NCI-H1694 treated with DMSO at 0.1 percent for 48 hours (cell line): ENCODE measurements at places on chromosomes 7 and 10.
A peak's percentile ranks its signal among the peaks of the same experiment; 100 is the strongest.

DNA sequence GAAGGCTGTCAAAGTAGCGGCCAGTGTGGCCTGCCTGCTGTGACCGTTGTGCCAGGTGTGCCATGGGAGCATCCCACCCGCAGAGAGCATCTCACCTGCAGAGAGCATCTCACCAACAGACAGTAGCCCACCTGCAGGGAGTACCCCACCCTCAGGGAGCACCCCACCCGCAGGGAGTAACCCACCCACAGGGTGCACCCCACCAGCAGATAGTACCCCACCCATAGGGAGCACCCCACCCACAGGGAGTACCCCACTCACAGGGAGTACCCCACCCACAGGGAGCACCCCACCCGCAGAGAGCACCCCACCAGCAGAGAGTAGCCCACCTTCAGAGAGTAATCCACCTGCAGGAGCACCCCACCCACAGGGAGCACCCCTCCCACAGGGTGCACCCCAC is 476.5 kb downstream of the TCERG1L start:
- no peak for DNase-seq

DNA sequence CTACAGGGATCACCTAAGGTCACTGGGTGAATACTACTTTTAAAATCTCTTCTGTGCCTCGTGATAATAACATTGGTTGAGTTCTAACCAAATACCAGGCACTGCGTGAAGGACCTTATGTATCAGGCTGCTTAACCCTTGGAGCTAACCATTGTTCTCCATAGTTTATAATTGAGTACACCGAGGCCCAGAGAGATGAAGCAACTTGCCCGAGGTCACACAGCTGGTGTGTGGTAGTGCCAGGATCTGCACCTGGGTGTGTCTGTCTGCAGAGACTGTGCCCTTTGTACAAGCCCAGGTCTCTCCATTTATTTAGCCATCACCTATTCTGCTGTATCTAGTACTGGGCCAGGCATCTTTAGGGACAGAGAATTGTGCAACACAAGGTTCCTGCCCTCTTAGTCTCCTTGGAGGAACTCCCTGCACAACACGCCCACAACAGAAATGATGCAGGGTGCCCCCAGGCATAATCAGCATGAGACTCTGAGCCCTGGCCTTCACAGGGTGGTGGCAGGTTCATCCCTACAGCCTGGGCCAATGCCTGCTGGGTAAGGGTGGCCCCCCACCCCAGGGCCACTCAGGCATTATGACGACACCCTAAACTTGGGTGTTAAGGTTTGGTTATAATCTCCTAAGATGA is 31.5 kb downstream of the UNC5B start:
- no peak for DNase-seq

DNA sequence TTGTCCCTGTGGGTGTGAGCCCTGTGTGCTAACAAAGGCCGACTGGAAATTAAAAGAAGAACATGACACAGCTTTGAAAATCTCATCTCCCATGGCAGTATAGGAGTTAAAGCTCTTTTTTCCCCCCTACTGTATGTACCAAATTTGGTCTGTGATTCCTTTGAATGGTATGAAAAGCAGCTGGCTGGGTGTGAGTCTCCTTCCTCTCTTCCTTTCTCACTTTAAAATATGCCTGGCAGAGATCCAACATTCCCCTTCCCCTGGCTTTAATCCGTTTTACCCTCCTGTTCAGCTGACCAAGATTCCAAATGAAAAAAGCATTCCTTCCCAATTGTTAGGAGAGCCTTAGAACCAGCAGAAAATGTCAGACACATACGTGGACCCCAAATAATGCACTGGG is 225.0 kb upstream of the CELF2 start:
- DNase-seq: no peak

DNA sequence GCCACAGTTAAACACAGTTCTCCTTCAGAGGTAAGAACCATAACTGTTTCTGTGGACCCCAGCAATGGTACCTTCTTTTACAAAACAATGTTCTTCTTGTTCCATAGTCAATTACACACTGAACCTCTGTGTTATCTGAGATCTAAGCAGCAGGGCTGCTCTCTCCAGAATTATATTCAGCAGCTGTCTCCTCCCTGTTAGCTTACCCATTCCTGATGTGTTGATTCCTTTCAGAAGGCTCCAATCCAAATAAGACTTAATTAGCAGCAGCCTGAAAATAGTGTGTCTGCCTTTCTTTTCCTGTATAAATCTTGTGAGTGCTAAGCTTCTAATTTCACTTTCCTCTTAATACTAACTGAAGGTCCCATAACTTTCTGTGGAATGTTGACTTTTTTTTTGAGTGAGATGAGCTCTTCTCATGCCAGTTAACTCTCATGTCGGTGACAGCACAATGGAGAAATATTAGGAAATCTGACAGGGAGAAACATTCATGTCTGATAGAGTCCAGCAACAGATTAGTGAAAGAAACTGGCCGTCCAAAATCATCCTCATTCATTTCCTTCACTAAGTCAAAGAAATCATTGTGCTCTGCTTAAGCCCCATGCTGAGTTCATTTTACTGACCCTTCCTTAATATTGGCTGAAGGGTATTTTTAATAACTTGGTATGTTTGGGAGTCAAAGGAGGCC is 226.5 kb downstream of the PRKG1 start:
- no peak for DNase-seq

DNA sequence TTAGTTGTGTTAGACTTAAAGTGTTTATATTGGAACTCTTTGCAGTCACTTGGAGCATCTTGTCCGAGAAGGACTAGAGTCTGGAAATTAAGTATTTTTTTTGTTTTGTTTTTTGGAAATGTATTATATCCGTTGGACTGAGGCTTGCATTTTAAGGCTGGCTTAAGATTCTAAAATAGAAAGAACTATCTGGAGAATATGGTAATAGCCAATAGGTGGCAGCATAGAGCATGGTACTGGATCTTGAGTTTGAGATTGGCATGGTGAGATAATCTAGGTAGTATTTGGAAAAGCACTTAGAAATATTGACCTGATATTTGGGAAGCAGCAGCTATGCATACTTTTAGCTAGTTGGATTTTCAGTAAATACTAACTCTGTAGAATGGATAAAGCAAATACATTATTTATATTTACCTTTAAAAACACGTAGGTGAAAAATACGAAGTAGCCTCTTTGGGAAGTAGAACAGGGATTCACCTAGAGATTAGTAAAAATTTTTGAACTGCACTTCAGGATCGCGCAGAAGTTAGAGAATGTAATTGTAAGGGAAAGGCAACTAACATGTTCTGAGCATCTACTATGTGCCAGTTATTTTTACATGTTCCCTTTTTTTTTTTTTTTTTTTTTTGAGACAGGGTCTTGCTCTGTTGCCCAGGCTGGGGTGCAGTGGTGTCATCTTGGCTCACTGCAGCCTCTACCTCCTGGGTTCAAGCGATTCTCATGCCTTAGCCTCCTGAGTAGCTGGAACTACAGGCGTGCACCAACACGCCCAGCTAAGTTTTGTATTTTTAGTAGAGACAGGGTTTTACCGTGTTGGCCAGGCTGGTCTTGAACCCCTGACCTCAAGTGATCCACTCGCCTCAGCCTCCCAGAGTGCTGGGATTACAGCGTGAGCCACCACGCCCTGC is 78.6 kb downstream of the LCOR start:
- DNase-seq: peak; percentile 17

DNA sequence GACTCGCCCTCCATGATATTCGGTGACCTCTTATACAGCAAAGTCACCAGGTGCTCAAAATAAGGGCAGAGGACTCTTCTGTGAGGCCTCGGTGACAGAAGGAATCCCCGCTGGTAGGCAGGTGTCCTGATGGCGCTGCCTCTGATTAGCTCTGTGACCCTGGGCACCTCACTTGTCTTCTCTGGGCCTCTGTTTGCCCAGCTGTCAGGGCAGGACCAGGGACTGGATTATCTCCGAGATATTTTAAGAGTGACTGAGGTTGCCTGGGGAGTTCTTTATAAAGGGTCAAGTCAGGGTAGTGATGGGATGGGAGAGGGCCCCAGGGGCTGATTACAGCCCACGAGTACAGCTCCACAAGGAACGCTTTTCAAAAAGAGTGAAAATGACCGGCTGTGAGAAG is 70.9 kb upstream of the SAMD8 start:
- DNase-seq: no peak

GRCh38 chr7:32569388-32570289 is 74.3 kb downstream of the AVL9 start:
- DNase-seq: no peak

DNA sequence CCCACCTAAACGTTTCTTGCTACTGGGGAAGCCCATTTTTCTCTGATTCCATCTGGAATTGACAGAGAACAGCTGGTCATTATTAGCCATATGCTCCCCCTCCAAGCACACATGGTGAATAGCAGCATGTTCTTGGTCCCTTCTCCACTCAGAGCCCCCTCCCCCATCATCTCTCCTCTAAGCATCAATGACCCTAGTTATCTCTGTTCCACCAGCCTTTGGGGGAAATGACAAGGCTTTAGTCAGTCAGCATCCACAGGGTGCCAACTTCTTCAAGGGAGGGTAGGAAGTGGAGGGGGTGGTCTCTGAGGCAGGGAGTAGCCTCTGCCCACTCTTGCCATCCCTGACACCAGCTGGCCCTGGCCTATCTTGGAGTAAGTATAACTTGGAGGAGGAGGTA is 163.1 kb downstream of the UBE2H start:
- peak; percentile 25 for DNase-seq

DNA sequence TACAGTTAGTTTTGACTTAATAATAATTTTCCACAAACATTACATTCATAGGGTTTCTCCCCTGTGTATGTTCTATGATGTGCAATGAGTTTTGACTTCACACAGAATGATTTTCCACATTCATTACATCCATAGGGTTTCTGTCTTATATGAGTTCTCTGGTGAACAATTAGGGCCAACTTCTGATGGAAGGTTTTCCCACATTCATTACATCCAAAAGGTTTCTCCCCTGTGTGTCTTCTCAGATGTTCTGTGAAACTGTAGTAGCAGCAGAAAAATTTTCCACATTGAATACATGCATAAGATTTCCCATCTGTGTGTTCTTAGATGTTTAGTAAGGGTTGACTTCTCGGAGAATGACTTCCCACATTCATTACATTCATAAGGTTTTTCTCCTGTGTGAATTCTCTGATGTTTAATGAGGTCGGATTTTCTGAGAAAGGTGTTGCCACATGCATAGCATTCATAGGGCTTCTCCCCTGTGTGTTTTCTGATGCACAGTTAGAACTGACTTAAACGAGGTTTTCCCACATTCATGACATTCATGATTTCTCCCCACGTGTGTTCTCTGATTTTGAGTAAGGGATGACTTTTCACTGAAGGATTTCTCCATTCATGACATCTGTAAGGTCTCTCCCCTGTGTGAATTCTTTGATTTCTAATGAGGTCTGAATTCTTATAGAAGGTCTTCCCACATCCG is 118.5 kb downstream of the ZNF33B start:
- DNase-seq: no peak

GRCh38 chr7:46414946-46415345 is 493.9 kb upstream of the IGFBP3 start:
- no peak for DNase-seq

DNA sequence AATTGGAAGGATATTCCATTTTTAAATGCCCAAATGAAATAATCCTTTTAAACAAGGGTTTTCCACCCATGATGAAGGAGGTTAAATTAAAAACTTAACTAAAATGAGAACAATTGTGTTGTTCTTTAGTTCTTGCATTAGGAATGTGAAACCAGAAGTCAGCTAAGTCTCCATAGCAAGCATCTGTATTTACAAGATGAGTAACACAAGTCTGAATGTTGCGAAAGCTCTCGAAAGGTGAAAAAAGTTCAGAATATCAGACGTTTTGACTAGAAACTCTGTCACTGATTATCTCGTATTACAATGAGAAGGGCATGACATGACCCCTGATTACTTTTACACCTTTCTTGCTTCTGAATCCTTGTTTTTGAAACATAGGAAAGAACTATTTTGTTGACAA is 149.6 kb downstream of the BICC1 start:
- DNase-seq: no peak

DNA sequence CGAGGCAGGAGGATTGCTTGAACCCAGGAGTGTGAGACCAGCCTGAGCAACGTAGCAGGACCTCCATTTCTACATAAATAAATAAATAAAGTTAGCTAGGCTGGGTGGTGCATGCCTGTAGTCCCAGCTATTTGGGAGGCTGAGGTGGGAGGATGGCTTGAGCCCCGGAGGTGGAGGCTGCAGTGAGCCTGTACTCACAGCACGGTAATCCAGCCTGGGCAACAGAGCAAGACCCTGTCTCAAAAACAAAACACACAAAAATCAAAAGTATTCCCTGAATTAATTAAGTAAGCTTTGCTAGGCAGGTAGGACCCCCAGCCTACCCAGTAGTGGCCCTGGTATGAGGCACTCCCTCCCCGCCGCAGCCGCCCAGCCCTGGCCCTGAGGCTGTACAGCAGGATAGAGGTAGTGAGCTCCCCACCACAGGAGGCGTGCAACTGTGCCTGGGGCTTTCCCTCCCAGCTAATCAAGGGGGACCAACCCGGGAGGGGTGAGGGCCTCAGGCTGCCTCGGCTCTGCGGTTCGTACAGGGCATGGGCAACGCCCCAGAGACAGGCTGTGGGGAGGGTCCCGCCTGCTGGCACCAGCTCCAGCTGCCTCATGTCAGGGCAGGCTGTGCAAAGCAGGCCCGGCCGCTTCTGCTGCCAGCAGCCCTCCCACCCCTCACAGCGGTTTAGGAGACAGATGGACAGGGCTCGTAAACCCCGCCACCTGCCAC is 1.0 kb upstream of the CYP2W1 start:
- peak; percentile 96 for DNase-seq

DNA sequence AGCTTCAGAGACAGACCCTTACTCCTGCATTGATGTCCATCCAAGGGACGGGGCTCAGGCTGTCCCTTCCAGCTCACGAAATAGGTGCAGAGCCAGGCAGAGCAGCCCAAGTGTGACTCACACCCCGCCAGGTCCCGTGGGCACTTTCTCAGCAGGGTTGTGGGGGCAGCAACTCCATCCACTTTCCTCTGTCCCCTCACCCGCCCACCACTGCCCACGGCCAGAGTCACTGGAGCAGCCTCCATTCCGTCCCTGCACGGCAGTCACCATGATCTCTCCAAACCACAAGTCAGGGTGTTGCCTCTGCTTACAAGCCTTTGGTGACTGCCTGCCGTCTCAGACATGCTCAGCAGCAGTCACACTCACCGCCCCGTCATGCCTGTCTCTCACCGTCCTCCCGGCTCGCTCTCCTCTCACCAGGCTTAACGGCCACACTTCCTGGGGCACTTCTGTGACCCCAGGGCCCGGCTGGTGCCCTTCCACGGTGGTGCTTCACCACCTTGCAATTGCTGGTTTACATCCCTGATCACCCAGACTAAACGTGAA is 39.3 kb downstream of the CALML3 start:
- DNase-seq: no peak

GRCh38 chr10:79446758-79447084 is 1.3 kb upstream of the ZCCHC24 start:
- DNase-seq: no peak
